Cortex of kidney (tissue), 1 donor: ENCODE measurements at places on chromosomes 3 and 15.

DNA sequence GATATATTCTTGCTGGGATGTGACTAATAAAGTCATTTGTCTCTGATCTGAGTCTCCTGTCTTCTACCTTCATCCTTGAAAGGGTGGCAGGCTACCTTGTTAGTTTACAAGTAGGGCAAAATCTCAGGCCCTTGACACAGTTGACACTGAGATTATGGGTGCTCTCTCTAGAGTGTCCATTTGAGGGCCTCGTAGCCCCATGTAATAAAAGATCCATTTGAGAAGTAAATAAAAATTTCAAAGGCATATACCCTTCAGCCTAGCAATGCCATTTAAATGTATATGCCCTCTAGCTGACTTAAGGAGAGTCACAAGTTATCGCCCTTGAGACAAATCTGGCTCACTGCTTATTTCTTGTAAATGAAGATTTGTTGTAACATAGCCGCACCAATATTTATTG is 98.6 kb downstream of the TCF12 start:
- no peak for DNase-seq

GRCh38 chr3:152192936-152193672 is 75.6 kb upstream of the MBNL1 start:
- DNase-seq = no peak

DNA sequence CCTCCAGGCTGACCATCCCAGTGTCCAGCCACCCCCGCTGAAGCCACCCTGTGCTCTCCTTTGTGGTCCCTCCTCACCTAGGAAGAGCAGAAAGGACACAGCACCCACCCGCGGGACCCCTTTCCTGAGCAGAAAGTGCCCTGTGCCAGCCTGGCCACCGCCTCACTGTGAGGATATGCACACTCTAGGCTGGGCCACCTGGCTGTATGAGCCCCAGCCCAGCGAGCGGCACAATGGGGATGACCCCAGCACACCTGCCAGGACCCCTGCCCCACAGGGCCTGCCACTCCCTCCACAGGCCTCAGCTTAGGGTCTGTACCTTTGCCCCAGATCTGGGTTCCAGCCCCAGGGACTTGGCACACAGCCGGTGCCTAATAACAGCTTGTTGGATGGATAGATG is 47.9 kb upstream of the FURIN start:
- no peak for DNase-seq

DNA sequence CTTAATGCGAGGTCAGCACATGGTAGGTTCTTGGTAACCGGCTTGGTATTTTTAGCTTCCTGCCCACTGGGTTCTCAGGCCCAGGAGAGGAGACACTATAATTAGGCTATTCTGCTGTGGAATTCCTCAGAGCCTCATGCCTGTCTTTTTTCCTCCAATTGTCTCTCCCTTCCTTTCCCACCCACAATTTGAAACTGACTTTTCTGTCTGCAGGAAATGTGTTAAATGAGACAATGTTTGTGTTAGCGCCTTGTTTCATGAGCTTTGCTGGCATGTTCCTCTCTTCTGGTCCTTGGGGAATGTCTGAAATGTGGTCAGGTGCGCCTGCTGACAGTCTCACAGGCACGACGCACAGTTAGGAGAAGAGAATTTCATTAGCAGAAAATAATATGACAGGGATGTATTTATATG is 223.6 kb upstream of the CTNNB1 start:
- no peak for DNase-seq

DNA sequence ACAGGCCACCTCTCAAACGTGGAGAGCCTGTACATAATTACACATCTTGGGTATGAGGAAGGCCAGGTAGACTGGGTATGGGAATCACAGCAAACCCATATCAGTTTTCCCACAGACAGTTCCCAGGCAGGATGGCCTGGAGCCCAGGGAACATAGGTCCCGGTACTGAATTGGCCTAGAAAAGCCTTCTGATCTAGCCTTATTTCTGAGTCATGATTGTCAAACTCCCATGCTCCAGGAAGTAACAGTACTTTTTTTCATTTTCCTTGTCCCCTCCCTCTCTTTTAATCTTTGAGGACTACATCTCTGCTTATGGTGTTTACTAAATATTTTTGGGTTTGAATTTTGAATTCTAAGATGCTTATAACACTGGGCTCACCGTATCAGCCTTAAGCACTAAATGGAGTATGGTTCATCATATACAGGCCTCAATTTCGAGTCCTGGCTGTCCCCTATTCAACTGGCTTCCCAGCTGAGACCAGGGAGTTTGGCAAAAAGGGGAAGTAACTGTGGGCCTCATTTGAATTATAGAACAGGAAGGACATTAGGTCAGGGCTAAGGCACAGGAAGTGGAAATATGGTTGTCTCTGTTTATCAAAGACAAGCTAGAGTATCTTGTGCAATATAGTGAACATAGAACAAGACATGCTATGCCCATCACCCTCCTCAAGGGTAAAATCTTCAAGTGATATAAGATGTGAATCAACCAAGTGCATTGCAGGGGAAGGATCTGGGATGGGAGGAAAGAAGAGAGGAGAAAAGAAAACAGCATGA is 494.6 kb downstream of the NTRK3 start:
- no peak for DNase-seq

GRCh38 chr3:135014566-135014965 is 219.5 kb downstream of the EPHB1 start:
- DNase-seq = no peak

DNA sequence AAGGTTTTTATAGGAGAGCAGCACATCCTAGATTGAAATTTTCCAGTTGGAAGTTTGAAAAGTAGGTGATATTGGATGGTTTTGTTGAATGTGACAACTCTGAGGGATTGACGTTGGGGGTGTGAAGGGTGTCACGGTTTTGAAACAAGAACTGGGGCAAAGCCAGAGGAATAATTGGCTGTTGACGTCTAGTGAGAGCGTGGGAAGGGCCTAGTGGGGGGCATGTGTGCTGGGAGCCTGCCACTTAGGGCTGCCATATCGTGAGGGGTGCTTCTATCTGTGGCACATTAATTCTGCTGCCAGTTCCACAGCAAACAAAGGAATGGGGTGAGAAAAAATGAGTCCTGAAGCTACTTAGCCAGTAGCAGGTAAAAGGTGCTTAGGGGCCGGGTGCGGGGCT is 129.4 kb downstream of the LRIG1 start:
- DNase-seq = no peak

GRCh38 chr3:100915706-100916495 is 77.3 kb downstream of the ABI3BP start:
- DNase-seq = no peak

- no peak for DNase-seq
These were observed 125.6 kb upstream of the ROPN1 start for GRCh38 chr3:124117486-124117885.

GRCh38 chr3:175477651-175478224 is 618.6 kb downstream of the NAALADL2 start:
- DNase-seq = no peak

GRCh38 chr3:172281884-172282283 is 166.4 kb downstream of the GHSR start:
- DNase-seq = no peak

DNA sequence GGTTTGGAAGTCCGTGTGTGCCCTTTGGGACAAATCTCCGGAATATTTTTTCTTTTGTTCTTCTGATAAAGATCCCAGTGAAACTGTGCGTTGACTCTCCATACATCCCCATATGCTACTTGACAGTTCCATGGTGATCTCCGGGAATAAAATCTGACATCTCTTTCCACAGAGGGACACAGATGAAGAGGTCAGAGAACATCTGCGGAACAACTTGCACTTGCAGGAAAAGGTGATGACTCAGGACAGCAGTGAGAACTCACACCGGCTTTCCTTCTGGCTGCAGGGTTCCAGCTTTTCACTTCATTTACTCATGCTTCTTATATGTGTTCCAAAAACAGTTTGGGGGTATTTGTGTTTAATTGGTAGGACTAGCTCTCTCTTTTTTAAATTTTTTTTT is 157.5 kb upstream of the CHRM5 start:
- no peak for DNase-seq

- DNase-seq = no peak
These were observed 193.8 kb upstream of the PPP2R3A start for GRCh38 chr3:135771760-135772159.
